ENCODE measurements at places on chromosomes 4 and X.
A peak's percentile ranks its signal among the peaks of the same experiment; 100 is the strongest.

GRCh38 chr4:55396308-55397125, 760 bp downstream of the TMEM165 start:
- peak; percentile 2 for DNase-seq

DNA sequence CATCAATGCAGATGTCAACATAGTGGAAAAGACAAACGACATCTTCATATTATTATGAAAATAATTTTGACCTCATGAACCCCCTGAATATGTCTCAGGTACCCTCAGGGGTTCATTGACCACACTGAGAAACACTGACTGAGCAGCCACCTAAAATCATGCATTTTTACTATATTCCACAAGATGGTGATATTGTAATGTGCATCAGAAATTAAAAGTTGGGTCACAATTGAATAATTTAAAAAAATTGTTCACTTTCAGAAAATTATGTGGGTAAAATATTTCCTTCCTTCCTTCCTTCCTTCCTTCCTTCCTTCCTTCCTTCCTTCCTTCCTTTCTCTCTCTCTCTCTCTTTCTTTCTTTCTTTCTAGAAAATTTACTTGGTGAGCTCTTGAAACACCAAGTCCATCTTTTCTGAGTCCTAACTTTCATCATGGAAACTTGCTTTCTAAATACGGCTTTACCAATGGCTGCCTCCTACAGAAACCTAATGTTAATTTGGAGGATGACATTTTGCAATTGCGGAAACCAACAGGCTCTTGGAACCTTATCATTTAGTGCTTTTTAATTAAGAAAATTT, 103.6 kb downstream of the RTL3 start:
- DNase-seq, result no peak

DNA sequence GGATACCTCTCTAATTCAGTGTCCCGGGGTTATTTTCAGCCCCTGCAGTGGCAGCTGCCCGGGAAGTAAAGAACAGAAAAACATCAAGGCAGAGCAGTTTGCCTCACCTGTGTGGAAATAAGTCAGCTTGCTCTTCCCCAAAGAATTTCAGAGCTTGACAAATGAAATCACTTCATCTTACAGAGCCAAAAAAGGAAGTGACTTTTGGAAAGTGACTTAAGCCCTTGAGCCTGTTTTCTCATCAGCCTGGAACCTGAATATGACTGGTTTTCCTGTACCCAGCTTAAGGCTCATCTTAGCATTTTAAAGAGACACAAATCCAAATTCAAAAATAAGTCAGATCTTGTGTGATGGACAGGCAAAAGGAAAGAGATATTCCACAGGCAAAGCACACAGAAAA, 211.6 kb downstream of the RCHY1 start:
- no peak for DNase-seq

DNA sequence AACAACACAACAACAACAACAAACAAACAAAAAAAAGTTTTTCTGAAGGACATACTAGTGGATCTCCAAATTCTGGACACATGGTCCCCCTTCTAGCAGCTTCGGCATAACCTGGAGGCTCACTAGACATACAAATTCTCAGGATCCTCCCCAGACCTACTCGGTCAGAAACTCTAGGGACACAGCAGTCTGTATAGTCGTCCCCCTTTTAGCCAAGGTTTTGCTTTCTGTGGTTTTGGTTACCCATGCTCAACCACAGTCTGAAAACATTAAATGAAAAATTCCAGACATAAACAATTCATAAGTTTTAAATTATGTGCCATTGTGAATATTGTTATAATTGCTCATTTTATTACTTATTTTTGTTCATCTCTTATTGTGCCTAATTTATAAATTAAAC, 45.2 kb upstream of the SHISA3 start:
- DNase-seq, result no peak

GRCh38 chrX:49282647-49283011, 13.0 kb downstream of the PPP1R3F start:
- DNase-seq, result no peak

- DNase-seq, result no peak
Measured at GRCh38 chr4:38529189-38530115, 134.5 kb upstream of the KLF3 start.

GRCh38 chr4:147493307-147493706, 12.4 kb downstream of the EDNRA start:
- no peak for DNase-seq

DNA sequence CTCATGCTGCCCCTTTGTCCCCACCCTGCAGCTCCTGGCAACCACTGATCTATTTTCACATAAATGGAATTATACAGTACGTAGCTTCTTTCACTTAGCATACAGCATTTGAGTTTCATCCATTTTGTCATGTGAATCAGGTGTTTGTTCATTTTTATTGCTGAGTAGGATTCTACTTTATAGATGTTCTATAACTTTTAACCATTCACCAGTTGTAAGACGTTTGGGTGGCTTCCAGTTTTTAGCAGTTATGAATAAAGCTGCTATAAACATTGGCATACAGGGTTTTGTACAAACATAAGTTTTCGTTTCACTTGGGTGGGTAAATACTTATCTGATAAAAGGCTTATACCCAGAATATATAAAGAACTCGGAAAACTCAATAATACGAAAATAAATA, 102.3 kb upstream of the KLHL13 start:
- no peak for DNase-seq

GRCh38 chrX:118847676-118848075, 24.1 kb downstream of the ZCCHC12 start:
- DNase-seq, result no peak

DNA sequence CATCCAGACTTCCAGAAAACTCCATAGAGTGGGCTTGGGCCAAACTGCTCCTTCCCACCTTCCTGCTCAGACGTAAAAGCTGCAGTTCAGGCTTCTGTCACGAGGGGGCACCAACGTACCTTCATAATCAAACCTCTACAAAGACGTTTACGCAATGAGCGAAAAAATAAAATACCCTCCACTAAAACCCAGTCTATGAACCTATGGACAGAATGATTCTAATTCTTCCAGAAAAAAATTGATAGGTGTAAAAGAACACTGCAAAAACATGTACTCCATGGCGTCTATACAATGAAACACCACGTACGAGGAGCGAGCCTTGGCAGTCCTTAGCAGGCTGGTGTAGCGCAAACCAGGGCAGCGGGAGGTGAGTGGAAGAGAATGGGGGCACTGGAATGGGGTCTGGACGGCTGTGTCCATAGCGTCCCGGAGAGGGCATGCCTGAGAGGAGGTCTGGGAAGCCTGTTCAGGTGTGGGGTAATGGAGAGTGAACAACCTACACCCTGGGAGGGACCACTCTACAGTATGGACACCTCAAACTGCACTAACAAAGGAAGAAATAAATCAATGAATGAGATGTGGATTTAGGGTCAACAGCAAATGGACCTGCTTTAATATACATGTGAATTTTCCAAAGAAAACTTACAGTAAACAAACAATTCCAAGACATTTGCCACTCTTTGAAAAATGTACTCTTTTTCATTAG, 14.4 kb upstream of the RAB40A start:
- peak; percentile 64 for DNase-seq

DNA sequence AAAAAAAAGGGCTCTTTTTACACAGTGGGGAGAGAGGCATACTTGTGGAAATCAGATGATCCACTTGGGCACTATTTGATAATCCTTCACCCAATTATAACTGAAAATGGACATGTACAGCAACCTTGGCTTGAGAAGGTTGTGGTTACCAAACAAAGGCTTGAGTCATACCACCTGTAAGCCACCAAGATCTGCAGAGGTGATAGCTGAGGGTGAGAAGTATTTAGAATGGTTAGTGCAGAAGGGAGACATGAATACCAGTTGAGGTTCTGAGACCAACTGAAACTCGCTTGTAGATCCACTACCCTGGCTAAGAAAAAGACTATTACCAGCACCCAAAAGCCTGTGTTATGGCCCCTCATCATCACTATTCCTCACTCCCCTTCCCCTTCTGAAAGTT, 614.0 kb downstream of the STIM2 start:
- DNase-seq, result no peak

DNA sequence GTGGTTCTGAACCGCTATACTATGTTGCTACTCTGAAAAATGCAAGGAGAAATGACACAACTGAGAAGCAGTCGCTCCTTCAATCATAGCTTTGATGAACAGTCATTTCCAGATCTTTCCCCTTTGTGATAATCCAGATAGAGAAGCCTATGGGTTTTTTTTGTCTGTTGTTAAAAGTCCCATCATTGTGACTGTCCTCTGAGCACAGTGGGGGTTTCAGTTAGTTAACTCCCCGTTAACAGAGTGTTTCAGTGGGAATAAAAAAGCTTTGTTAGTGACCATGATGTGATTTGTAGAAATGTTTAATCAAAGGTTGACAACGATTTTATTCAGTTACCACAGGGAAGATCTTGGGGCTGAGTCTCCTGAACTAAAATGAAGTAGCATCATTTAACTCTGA, 176.2 kb upstream of the MAOA start:
- no peak for DNase-seq

GRCh38 chr4:138669479-138670315, 345.9 kb upstream of the NOCT start:
- DNase-seq, result no peak

DNA sequence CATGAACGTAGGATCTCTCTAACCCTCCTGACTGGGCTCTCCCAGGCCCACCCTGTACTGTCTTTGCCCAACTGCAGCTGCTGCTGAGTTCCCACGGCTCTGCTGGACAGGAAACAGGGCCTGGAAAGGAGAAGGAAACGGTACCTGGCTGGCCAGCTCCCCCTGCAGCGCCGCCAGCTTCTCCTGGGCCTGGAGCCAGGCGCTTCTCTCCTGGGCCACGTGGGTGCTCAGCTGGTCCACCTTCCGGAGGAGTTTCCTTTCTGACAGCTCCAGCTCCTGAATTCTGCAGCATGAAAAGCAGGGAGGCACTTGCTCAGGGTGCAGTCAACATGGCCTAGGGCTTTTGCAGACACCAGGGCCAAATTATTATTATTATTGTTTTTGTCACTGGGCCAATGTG, 6.5 kb downstream of the C4orf50 start:
- no peak for DNase-seq

- no peak for DNase-seq
Measured at GRCh38 chr4:127249767-127250108, 383.0 kb upstream of the INTU start.

- no peak for DNase-seq
Measured at GRCh38 chr4:113349430-113349829, 300.0 kb downstream of the ANK2 start.

GRCh38 chr4:107818301-107818910, 6.3 kb upstream of the SGMS2 start:
- no peak for DNase-seq

GRCh38 chr4:87949961-87950360, 25.6 kb upstream of the SPP1 start:
- no peak for DNase-seq

DNA sequence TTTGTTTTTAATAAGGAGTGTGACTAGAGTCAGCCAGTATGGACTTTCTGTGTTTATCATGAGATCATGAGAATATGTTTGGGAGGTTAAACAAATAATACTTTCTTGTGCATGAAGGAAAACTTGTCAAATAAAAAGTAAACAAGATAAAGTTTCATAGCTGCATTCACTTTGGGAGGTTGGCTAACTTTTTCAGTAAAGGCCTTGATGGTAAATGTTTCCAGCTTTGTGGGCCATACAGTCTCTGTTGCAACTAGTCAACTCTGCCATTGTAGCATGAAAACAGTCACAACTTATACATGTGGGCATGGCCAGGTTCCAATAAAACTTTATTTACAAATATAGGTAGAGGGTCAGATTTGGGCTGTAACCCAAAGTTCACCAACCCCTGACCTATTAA, 150.4 kb downstream of the MID1 start:
- no peak for DNase-seq

- no peak for DNase-seq
Measured at GRCh38 chrX:16461968-16462367, 188.0 kb upstream of the S100G start.
